ENCODE measurements at places on chromosomes 11 and 22. TPM values are rescaled to one million over a fixed set of nuclear protein-coding genes. Genes with fewer than 3 reads are reported as not detected.

FAM180B gene
- total RNA-seq, result not detected

ROBO4 gene
- 0.97 TPM for total RNA-seq

OTOG gene
- not detected for total RNA-seq

CLCF1 gene
- 6.9 TPM for total RNA-seq

RPLP2 gene
- total RNA-seq, result 504 TPM

ART1 gene
- not detected for total RNA-seq

SPTBN2 gene
- total RNA-seq, result under 0.01 TPM

GRCh38 chr11:131713529-131714134 is 343.2 kb downstream of the NTM start:
- DNase-seq, result no peak

- no peak for DNase-seq
These were observed 116.6 kb downstream of the NAV2 start for GRCh38 chr11:19829109-19829837.

GRCh38 chr22:36619797-36620399 is 83.7 kb downstream of the CACNG2 start:
- no peak for DNase-seq

DNA sequence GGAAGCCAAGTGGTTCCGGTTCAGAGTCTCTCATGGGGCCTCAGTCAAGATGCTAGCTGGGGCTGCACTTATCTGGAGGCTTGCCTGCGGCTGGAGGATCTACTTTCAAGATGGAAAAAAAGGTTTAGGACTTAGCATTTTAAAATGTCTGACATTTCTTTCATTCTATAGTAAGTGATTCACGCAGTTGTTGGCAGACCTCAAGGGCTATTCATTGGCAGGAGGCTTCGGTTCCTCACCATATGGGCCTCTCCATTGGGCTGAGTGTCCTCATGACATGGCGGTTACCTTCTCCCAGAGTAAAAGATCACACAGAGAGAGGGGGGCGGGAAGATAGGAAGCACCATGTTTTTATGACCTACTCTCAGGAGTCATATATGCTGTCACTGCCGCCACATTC is 298.0 kb upstream of the PLET1 start:
- DNase-seq, result no peak

DNA sequence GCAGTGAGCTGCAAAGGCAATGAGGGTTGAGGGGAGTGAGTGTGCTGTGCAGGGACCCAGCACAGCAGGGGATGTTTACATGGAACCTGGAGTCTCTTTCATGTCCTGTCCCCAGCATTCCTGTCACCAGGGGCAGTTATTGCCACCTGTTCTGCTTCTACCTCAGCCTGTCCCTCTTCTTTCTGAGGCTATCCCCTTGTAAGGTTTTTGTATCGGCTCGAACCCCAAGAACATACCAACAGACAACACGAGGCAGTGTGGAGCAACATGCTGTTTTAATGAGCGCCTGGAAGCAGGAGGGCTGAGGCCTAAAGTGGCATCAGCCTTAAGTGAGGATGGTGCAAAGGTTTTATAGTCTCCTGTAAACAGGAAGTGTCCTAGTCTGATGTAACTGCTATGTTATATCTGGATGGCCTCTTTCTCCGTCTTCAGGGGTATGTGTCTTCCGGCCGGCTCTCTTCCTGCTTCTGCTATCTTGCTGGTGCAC is 3.9 kb downstream of the SCGB2A2 start:
- DNase-seq, result no peak

GRCh38 chr22:36776722-36777121 is 803 bp upstream of the IFT27 start:
- DNase-seq, result no peak

GRCh38 chr11:65851083-65851579 is 6.8 kb downstream of the CFL1 start:
- DNase-seq, result peak; percentile 64

DNA sequence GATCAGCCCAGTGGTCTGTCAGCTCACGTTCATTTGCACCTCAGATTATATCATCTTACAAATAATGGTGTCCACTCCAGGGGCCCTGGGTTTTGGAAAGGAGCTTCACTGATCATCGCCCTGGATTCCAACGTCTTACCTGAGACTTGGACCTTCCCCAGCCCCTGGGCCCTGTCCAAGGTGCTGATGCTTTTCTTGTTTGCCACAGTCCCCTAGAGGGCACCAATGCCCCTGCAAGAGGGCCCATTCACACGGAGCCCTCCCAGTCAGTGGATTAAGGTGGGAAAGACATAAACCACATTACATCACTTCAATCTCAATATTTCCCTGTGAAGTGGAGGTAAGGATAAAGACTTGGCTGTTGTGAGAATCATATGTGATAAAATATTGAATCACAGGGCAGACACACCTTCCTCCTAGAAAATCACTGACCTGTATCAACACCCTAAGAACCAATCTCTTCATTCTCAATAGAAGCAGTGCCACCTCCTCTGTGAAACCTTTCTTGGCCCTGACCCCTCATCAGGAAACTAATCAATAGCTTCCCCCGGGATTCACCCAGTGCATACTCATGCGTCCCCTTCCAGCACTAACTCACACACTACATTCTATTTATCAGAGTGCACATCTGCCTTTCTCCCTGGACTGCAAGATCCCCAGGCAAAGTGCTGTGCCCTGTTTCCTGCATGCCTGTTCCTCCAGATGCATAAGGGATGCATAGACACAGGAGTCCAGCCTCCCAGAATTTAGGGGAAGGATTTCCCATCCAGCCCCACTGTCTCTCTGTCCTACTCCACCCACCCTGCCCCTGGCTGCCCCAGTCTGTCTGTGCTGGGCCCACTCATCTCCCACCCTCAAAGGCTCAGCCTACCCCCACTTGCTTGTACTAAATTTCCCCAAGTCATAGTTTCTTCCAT is 167.0 kb downstream of the BUD13 start:
- no peak for DNase-seq

GRCh38 chr22:23034621-23035556 is 35.4 kb upstream of the GNAZ start:
- no peak for DNase-seq

GRCh38 chr11:73542175-73542574 is 55.7 kb downstream of the FAM168A start:
- DNase-seq, result no peak

GRCh38 chr11:22666325-22666687 is at the start of gene GAS2:
TSS of gene GAS2 (plus strand) at chr11:22666611. CDS start at chr11:22674870, 8,259 bp downstream.
- DNase-seq, result peak; percentile 9

Measured in SJSA1 (cell line).